ENCODE measurements at places on chromosomes 12 and 14.

DNA sequence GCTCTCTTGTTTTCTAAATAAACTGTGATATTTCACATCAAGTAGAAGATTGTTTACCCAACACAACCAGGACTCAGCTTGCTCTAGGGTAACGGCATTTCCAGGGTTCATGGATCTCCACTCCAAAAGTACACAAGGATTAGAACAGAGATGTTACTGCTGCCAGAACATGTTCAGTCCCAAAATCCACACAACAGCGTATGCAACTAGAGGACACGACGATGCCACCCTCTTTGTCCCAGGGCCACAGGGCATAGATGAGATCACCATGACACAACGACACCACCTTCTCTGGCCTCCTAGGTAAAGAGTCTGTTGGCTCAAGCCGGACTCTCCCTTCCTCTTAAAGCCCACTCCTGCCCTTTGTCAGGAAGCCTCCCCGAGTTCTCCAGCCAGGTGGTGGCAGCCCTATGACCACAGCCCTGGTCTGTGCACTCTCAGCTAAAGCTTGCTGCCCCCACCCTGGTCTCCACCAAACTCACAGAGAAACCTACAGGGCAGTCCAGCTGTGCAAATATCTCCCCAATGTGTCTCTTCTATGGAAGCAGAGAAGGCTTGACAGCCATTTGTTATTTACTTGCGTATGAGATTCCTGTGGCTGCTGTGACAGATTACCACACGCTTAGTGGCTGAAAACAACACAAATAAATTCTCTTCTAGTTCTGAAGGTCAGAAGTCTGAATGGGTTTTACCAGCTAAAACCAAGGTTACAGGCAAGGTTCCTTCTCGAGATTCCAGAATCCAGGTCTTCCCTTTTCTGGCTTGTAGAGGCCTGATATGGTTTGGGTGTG lies 10.3 kb downstream of the CLMN start:
- no peak for DNase-seq

DNA sequence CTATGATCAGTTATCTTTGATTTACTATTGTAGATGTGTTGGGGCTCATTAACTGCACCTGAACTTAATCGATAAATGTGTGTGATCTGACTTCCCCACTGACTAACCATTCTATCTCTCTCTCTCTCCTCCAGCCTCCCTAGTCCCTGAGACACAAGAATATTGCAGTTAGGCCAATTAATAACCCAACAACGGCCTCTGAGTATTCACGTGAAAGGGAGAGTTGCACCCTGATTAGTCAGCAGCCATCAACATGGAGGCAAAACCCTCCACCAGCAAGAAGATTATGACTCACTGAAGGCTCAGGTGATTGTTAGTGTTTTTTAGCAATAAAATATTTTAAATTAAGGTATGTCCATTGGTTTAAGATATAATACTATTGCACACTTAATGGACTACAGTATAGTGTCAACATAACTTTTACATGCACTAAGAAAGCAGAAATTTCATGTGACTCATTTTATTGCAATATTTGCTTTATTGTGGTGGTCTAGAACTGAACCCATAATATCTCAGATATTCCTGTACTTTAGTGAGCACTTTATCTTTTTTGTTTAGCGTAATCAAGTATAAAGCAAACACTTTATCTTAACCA lies 77.1 kb upstream of the PTGDR start:
- no peak for DNase-seq

- DNase-seq, result no peak
These were observed 487.0 kb downstream of the MED13L start for GRCh38 chr12:115790526-115790925.

DNA sequence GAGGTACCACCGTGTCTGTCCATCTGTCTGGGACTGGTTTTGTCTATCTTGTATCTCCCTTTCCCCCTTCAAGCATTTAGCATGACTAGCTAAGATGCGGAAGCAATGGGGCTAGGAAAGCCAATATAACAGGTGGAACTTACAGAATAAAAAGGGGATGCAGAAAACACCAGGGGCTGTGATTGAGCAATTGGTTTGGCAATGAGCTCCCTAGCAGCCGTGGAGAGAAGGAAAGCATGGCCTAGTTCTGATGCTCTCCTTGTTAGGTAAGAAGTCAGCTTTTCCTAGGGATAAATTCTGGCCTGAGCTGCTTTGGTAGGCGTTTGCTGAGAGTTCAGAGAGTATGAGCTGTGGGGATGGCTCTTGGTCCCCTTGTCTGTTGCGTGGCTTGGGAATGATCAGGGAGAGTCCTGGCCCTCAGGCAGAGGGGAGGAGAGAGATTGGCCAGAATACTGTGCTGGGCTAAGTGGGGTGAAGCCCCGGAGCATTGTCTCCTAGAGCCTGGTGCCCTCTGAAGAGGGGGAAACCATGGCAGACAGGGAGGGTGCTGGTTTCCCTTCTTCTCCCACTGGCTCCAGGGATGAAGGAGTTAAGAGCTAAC lies 7.1 kb downstream of the SETD1B start:
- no peak for DNase-seq

DNA sequence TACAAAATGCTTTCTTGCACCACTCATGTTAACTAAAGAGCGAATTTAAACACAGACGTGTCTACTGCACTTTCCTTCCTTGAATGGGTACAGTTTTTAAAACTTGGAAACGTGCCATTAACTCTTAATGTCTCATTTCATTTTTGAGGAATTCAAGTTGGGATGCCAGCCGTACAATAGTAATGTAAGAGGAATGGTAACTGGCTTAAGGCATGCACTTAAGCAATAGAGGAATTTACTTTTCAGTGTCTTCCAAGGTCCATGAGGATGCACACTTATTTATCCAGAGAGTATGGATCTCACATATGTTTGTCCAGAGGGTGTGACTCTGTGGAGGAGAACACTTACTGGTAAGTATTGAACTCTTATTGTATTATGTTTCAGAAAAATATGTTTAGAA lies 52.9 kb downstream of the PPP4R4 start:
- DNase-seq, result no peak

DNA sequence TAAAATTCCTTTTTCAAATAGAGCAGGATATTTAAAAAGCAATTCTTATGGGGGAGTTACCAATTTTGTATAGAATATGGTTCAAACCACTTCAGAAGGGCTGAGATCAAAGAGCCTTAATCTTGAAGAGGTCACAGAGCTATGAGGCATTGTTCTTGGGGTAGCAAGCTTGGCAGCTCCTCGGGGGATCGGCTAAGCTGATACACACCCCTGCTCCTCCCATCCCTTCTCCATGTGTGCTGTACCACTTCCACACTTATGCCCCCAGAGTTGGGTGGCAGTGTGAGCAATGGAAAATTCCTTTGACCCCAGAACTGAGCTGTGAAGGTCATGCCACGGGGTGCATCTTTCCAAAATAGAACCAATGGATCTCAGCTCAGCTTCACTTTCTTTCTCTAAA lies 15.0 kb upstream of the TMEM30B start:
- no peak for DNase-seq

DNA sequence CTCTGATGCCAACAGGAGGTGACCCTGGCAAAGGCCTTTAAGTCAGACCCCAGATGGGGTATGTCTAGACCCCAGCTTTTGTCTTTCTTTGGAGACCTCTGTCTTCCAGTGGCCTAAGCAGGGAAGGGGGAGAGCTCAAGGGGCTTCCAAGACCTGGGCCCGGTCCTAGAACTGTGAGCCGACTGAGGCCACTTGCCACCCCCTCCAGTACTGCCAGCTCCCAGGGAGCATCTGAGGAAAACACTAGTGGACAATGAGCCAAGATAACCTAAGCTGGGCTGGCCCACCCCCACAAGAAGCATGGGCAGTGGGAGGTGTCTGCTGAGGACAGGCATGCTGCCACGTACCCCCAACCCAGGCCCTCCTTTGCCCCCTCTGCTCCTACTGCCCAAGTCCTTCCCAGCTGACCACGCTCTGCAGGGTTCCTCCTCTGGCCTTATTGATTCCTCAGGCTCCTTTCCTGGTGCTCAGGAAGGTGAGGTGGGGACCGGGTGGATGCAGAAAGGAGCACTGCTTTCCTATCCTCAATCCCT lies 21.1 kb downstream of the VDR start:
- no peak for DNase-seq

DNA sequence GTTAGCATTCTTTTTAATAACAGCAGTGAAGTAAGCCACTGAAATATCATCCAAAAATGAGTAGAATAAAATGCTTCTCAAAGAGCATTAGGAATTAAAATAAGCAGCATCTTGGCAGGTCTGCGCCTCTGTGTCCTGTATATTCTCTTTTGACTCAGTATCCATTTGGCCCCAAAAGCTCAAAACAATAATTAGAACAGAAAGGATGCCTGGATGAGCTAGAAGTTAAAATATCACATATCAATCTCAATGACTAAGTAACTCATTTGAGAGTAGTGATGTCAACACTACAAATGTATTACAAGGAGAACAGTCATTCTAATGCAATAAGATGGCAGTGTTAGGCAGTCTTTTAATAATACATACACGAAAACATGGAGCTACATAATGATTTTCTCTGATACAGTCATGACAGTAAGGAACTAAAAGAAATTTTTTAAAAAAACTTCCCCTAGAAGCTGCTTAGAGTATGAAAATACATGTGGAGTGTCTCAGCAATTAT lies 160.9 kb upstream of the ABCD2 start:
- DNase-seq, result no peak

GRCh38 chr12:132422381-132423043 lies 67.4 kb upstream of the FBRSL1 start:
- DNase-seq, result no peak

- no peak for DNase-seq
These were observed 107.0 kb downstream of the HELB start for GRCh38 chr12:66409195-66409871.

DNA sequence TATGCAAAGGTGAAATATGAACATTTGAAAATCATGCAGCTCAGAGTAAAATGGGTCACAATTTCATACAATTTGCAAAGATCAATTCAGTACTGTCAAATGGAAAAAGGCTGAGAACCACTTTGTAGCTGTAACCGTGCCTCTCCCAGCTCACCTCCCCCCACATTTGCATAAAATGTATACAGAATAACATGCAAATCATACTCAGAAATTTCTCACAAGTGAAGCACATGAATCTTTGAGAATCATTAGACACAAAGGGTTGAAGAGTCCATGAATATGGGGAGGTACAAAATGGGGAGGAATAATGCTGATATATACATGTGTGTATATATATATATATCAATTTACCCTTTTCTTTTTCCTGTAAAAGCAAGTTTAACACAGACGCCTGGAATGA lies 162.1 kb downstream of the APAF1 start:
- DNase-seq, result no peak

DNA sequence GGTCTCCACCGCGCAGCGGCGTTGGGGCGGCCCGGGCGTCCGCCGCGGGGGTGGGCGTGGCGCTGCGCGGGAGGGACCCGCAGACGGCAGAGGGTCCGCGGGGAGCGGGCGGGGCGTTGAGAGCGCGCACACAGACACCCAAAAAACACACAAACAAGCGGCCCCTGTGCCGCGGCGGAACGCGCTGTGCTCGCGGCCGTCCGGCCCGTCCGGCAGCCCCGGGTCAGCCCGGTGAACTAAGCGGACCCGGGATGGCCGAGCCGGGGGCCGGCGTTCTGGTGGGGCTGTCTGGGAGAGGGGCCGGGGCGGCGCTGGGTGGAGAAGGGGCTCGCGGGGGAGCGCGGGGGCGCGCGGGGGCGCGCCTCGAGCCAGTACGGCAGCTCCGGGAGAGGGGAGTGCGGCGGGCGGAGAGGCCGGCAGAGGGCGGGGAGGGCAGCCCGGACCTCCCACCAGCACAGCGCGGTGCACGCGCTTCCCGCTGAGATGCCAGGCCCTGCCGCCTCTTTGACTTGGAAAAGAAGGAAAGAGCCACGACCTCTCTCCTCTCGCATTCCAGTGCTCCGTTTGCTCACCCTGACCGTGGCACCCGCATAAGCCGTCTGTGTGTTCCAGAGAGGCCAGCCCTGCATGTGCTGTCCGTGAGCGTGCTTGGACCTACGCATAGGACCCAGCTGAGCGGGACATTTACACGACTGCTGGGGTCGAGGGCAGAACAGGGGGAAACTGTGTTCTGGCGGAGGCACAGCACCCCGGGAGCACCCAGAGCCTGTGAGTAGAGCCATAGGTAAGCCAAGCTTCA lies 10.3 kb downstream of the SLC6A12 start:
- no peak for DNase-seq

DNA sequence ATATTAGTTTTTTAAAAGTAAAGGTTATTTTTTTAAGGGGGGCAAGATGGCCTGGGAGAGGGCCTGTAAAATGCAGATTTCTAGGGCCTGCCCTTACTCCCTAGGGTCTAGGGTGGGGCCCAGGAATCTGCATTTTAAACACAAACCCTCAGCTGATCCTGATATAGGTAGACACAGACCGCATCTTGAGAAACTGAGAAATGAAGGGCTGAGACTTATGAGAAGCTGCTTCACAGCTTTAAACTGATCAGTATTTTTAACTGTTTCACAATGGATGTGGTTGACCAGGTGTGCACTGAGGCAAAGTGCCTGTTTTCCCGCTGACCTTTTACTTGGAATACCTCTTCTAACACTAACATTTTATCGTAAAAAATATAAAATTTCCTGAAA lies 84.0 kb downstream of the CCDC88C start:
- DNase-seq, result no peak

- no peak for DNase-seq
These were observed 12.5 kb upstream of the CACNA2D4 start for GRCh38 chr12:1930803-1931597.

GRCh38 chr12:129257524-129257923 lies 404.2 kb downstream of the GLT1D1 start:
- no peak for DNase-seq

DNA sequence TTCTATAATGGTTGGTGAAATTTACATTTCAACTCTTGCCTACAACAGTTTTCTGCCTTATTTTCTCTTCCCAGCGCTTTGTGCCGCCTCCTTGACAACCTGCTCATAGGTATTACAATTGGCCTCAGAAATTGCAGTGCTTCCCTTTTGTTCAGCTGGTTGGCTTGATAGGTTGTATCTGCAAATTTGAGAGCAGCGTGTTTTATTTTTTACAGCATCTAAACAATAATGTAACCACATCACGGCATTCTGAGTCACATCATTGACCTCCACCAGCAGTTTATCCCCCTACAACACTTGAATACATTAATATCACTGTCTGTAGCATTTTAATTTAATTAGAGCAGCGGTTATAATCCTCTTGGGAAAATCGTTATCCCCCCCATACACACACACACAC lies 99.4 kb downstream of the ETV6 start:
- no peak for DNase-seq

DNA sequence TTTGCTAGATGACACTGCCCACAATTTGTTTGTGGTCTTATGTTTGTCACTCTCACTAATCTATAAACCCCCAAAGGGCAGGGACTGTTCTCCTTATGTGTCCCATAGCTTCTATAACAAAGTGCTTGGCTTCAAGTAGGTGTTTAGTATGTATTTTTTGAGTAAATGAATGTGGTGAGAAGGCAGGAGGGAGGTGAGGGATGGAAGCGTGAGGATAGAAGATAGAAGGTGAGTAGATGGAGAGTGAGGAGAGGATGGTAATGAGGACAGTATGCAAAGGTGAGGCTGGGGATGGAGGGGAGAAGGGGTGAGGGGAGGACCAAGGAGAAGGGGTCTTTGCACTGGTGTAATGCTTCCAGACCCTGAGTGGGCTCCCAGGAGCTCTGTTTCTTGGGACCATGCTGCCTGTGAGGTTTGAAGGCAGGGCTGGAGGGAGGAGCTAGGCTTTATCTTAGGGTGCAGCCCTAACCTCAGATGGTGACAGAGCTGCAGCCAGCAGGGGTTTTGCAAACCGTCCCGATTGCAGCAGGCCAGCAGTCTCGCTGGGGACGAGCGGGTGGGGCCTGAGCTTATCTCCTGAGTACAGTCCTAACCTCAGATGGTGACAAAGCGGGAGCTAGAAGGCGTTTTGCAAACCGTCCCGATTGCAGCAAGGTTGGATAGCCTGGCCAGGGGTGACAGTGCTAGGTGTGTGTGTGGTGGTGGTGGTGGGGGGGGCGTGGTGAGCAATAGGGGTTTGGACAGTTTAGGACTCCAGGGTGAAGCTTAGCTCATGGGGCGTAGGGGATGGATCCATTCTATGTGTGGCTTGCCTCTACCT lies 6.5 kb downstream of the CEBPE start:
- DNase-seq, result no peak
